ENCODE measurements at places on chromosomes 12 and 14.

DNA sequence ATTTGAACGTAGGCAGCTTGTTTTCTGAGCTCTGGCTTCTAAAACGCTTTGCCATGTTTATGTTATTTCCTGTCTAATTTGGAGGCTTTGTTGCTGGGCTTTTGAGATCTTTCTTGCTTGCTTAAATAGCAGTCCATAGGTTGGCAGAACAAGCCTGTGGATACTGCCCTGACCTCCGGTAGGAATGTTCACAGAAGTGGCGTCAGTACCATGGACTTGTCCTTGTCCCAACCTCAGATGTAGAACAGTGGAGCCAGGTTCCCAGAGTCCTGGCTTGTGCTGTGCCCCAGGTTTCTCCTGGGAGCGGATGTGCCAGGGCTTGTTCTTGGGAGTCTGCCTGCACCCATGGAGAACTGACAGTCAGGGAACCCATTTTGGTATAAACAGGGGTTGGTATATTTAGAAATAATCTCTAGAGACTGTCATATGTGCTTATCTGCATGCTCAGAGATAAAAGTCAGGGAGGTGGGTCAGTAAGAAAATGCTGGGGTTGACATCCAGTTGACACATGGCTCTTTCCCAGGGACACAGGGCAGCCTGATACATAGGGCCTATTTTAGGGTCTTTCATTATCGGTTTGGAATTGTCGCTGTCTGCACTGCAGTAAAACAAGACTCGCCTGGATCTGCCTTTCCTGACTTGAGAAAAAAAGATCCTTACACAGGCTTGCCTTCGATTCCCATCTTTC is 22.9 kb downstream of the CACNA1C start:
- DNase-seq: no peak

DNA sequence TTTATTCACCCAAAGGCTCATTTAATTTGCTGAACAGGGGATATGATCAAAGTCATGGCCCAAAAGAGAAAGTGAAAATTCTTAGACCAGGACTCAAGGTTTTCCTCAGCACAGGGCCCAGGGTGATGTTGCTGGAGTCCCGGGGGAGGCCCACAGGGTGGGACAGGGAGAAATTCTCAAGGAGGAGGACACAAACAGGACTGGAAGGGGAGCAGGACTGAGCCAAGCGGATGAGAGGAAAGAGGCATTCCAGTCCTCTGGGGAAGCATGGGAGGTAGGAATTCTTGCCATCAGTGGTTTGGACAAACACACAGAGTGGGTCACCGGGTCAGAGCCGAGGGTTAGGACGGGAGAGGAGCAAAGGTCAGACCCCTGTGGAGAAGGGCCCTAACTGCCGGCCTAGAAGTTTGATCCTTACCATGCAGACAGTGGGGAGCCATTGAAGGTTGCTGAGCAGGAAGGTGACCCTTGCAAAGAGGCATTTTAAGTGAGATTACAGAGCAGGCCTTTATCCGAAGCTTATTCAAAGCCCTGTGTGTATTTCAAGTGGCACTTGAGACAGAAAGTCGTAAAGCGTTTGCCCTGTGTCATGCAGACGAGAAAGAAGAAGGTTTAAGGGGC is 68.4 kb upstream of the PTGR2 start:
- DNase-seq: no peak

DNA sequence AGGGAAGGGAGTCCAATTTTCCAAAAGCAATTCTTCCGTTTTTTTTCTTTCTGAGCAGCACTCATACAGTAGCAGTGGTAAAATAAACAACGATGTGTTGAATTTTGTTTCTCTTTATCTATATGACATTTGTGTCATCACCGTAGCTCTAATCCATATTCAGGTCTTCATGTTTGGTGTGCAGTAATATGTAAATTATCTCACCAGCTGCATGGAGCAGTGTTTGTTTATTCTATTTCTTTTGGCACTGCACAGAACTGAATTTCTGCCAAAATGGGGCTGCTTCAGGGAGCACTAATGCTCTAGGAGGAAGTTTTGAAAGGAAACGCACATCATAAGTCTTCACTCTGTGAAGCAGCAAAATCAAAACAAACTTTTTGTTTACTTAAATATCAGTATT is 130.0 kb upstream of the NPAS3 start:
- no peak for DNase-seq

DNA sequence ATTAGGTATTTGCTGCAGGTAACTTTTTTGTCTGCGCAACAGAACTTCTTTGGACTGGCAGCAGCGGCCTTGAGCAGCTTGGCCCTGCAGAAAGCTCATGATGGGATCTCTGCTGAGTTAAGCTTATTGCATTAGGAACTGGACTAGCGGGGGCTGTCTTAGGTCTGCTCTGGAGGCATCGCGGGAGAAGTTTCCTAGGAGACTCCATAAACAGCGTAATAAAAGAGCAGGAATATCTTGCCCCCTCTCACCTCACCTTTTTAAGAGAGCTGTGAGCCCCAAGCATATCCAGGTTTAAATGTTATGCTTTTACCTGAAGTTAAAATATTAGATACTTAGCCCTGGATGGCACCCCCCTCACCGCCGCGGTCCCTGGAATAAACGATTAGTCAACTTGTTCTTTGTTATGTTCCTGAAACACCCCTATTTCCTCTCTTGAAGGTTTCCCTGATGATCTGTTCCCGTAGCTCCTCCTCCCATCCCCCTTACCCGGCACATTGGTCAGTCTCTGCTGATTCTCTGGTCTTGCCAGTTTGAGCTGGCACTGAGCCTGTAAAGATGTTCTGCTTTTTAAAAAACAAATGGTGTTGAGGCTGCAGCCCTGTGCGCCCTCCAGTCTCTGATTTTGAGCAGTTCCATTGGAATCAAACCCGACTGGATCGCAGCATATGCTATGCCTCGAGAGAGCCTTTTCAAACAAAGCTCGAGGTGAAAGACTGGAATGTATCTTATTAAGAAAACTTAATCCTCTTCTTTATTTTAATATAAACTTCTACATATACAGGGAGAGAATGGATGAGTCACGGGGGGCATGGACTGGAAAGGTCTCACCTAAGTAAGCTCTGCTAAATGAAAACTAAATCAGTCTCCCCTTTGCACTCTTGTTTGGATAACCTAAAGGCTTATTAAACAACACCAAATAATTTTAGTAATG is 1.9 kb downstream of the MLXIP start:
- DNase-seq: no peak

- DNase-seq: no peak
Observed at GRCh38 chr14:41662780-41663472, 56.2 kb downstream of the LRFN5 start.

GRCh38 chr14:99936056-99936455 is 129.2 kb upstream of the EVL start:
- DNase-seq: no peak

- DNase-seq: no peak
Observed at GRCh38 chr14:22557846-22558220, 31.2 kb downstream of the DAD1 start.

DNA sequence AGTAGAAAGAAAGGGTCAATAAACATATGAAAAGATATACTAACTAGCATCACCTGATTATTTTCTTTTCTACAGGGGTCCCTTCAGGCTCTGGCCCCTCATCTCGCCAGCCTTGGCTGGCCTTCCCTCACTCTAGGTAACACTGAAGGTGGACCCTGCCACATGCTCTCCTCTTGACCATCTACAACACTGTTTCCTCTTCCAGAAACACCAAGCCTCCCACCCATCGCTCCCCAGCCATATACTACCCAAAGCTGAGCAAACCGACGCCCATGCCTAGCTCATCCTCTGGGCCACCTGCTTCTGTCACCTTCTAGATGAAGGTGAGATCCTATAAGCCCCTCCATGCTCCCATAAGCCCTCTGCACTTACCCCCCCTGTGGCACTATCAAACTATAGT is 14.8 kb downstream of the ANAPC5 start:
- DNase-seq: no peak

GRCh38 chr14:90255871-90256270 is 482 bp upstream of the PSMC1 start:
- no peak for DNase-seq

GRCh38 chr14:53458368-53458814 is 305.3 kb upstream of the DDHD1 start:
- no peak for DNase-seq

DNA sequence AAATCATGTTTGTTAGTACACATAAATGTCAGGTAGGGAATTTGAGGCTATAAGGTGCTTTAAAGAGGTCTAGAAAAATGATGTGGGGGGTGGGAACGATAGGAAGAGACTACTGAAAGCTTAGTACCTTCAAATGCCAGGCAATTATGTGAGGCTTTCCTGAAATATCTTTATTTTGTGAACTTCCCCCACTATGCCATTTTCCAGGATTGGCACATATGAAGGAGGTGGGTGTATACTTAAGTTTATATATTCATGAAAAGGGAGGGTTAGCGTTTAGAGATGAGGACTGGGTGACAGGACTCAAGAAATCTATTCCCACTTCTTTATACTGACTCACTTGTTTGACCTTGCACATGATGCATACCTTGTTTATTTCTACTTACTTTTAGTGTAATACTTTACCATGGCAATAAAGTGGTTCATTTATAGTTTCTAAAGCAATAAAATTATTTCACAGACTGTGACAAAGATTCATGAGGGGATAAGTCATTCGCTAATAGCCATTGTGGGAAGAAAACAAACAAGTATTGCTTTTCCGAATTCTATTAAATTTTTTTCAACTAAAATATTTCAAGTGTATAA is 77.1 kb downstream of the PLEKHA5 start:
- no peak for DNase-seq

- DNase-seq: no peak
Observed at GRCh38 chr12:75790219-75790618, 241.4 kb downstream of the PHLDA1 start.

DNA sequence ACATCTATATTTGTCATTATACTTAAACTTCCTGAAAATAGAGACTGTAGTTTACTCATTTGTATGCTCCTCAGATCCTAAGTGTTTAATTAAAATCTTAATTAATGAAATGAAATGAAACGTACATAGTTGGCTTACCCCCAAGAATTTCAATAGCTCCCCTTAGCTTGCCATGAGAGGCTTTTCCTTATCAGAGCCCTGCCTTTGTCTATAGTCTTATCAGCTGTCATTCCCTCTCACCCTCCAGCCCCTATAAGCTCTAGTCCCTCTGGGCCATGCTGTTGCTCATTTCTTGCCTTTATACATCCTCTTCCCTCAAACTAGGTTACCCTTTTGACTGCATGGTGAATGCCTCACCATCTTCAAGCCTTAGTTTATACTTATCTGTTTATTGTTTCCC is 1.1 kb upstream of the RTRAF start:
- no peak for DNase-seq

DNA sequence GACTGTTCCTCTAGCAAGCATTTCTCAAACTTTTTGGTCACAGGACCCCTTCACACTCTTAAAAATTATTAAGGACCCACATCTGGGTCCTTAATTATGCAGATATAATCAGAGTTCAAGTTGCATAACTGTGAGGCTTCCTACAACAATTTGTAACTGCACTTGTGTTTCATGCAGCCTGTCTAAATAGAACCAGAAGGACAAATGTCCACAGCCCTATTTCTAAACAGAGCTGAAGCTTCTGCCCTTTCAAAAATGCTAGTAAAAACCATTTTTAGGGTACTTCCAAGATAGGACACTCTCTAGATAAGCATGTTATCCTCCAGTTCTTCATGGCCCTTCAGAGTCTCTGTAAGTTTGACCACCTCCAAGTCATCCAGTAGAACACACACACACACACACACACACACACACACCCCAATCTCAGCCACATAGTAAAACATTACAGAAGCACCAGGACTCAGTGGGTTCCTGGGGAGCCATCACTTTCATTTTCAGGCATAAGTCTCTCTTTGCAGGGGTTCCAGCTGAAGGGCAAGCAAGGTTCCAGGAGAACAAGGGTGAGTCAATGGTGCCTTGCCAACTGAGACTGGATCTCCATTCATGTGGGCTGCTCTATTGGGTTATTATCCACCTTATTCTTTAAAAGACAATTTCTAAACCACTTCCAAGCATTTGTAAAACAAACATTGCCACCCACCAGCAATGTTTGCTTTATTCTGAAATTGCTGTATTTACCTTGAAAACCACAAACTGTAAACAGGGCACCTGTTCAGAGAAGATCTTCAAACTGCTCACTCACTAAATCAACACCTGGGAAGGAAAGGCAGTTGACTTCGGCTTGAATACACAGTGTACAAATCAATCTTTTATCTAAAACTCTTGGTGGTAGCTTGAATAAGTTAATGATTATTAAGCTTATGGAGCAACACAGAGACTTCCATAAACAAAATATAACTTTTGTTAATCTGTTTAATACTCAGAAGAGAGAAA is 64.1 kb downstream of the ITPR2 start:
- DNase-seq: no peak

DNA sequence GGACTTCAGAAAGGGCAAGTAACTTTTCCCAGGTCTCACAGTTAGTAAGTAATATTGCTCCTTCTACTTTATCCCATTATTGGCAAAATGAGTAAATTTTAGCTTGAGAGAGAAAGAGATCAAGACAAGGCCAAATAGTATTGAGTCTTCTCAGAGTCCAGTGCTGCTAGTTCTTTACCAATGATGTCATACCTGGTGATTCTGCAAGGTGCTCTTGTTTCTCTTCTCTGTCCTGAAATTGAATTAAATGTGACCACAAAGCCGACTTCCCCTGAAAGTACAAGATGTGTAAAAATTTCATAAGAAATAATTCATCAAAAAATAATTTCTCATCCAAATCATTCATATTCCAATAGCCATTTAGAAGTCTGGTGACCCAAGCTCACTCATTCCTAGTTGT is 97.5 kb upstream of the SINHCAF start:
- DNase-seq: no peak

- DNase-seq: no peak
Observed at GRCh38 chr14:61645247-61645646, 50.1 kb upstream of the HIF1A start.

DNA sequence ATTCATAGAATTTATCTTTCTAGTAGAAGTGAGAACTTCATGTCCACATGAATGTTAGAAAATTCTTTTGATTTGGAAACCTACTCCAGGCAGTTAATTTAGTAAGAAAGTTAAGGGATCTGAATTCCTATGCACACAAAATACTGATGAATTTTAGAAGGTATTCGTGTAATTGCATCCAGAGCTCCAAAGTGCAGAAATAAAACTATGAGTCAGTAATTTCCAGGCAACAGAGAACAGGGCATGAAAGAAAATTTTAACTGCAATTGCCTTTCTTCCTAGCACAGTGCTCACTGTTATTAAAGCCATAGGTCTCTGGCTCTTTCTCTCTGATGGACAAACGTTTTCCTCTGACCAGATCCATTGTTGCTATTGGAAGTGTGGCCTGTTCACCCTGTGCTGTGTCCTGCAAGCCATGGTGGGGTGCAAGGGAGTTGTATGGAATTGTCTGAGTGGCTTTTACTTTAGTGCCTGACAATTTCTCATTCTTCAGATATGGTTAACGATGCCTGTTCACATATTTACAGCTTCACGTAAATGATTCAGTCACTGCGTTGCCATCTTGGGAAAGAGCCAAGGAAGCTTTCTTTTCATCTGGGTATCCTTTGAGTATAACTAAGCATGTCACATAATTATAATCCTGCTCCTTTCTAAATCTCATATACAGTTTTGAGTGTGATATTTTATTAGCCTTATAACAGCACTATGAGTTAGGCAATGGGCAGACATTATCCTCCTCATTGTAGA is 145.1 kb downstream of the ACSS3 start:
- no peak for DNase-seq

GRCh38 chr12:128861226-128862016 is 8.1 kb downstream of the GLT1D1 start:
- no peak for DNase-seq

- DNase-seq: no peak
Observed at GRCh38 chr12:49416892-49417291, 49.6 kb downstream of the SPATS2 start.
